ENCODE measurements at places on chromosomes 5 and 9.

DNA sequence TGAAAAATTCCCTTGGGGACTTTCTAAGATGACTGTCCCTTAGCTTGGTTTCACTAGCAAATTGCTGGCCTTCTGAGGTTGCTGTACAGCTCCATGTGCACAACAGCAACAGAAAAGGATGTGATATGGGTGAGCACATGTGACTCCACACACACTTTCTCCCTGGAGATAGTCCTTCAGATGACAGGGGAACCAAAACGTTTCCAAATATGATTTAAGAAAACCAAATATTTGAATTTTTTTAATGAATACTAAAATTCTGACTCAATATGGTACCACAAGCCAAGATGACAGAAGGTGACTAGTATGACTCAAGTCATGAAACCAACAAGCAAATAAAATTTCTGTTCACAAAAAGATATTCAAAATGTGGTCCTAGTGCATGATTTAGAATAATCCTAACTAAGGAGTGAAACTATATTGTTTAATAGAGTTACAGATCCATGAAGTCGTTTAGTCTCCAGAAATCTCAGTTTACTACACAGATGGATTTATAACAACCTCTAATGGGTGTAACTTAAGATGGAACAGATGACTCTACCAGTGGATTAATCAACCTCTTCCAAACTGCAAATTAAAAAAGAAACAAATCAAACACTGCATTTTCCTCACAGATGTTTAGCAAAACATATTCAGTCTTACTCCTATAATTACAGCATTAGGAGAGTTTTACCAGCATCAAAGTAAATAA, 144.8 kb upstream of the PIK3R1 start:
- DNase-seq = no peak

DNA sequence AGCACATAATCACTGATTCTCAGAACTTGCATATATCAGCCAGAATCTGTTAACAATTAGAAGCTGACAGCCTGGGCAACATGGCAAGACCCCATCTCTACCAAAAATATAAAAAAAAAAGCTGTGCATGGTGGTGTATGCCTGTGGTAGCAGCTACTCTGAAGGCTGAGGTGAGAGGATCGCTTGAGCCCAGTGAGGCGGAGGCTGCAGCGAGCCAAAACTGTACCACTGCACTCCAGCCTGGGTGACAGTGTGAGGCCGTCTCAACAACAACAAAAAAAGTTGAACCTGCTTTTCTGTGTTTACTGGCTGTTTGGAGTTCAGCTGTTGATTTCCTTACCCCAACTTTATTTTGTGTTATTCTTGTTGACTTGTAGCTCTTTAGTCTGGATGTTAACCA, 66.8 kb downstream of the GOLPH3 start:
- no peak for DNase-seq

DNA sequence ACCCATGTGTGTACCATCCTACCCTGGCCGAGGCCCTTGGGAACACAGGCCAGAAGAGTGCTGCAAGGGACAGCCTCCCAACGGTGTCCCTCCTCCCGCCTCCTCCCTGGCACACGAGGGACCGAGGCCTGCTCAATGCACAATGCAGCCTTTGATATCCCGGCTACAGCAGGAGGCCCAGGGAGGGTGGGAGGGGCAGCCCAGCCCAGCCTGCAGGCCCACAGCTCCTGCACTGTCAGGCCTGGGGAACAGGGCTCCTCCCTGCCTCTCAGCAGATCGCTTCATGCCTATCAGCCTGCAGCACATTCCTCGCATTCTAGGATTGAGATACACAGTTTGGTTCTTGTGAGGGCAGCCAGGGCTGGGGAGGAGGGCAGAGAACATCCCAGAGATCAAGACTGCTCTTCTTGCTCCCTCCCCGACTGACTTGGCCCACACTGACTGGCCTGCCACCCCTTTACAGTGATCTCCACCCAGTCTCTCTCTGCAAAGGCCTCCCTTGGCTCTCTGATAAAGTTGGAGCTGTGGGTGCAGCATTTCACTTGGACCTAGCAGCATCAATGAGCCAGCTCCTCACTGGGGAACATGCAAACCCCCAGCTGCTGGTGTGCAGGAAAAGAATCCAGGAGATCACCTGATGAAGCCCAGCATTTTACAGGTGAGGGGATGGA, at the start of gene SH3TC2:
SH3TC2 (minus strand) TSS at position 46 of the 671 bp plus-strand sequence; CDS start at position 6, 40 bp downstream.
- DNase-seq = no peak

DNA sequence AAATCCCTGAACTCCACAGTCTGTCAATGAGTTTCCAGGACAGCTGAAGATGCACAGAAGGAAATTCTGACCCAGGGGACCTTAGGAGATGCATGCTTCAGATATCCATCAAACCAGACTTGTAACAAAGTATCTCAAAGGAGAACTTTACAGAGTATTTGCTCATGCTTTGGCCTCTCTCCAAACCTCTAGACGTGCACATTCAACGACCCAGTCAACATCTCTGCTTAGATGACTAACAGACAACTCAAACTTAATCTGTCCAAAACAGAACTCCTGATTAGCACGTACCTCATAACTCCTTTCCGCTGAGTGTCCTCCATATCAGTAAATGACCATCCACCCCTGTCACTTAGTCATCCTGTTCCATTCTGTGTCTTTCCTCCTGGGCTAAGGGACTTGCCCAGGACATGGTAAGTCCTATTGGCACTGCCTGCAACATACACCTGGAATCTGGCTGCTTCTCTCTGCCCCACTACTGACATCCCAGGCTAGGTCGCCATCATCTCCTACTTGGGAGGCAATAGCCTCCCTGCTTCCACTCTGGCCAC, 107.4 kb downstream of the LMNB1 start:
- no peak for DNase-seq

DNA sequence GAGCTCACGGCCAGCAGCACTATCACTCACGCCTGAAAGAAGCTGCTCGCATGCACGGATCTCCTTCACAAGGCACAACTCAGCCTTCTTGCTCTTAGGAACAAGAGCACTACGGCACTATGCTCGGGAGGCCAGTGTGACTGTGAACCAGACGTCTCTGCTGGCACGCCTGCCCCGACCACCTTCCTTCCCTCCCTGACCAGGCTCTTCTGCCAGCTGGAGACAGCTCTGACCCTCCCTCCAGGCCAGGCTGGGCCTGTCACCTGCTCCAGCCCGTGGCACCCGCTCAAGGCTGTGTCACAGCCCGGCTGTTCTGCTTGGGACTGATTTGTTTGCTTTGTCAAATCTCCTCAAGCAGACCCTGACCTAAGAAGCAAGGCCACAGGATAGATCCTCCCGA, 7.0 kb downstream of the TBC1D9B start:
- no peak for DNase-seq

DNA sequence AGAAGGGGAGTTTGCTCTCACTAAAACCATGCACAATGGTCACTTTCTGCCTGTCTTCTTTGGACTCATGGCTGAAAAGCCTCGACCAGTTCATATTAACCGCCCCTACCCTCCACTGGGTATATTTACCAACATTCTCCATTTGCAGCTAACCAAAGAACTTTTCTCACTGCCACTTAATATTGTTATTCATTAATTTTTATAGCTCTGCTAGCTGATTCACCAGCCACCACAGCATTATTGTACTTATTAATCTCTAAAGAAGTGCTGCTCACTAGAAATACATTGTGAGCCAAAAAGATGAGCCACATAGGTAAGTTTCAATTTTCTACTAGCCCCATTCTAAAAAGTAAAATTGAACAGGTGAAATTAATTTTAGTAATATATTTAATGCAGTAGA, 33.4 kb upstream of the SMIM32 start:
- no peak for DNase-seq

GRCh38 chr9:117496307-117496706, 81.5 kb upstream of the ASTN2 start:
- DNase-seq = no peak

- no peak for DNase-seq
These were observed 269.4 kb downstream of the CWC27 start for GRCh38 chr5:65037831-65038815.
